Caco-2 (cell line): ENCODE measurements at places on chromosomes 16 and 17.
A peak's percentile ranks its signal among the peaks of the same experiment; 100 is the strongest.

GRCh38 chr16:27321013-27321915, 7.5 kb downstream of the IL4R start:
- no peak for DNase-seq

GRCh38 chr17:48131216-48131824, 23.8 kb downstream of the SNX11 start:
- peak; percentile 95 for DNase-seq

- DNase-seq = no peak
Observed at GRCh38 chr17:4368341-4368740, 1.9 kb upstream of the UBE2G1 start.

- no peak for DNase-seq
Observed at GRCh38 chr17:15143524-15143923, 121.6 kb downstream of the PMP22 start.

- no peak for DNase-seq
Observed at GRCh38 chr17:63290351-63290750, 155.8 kb downstream of the CYB561 start.

DNA sequence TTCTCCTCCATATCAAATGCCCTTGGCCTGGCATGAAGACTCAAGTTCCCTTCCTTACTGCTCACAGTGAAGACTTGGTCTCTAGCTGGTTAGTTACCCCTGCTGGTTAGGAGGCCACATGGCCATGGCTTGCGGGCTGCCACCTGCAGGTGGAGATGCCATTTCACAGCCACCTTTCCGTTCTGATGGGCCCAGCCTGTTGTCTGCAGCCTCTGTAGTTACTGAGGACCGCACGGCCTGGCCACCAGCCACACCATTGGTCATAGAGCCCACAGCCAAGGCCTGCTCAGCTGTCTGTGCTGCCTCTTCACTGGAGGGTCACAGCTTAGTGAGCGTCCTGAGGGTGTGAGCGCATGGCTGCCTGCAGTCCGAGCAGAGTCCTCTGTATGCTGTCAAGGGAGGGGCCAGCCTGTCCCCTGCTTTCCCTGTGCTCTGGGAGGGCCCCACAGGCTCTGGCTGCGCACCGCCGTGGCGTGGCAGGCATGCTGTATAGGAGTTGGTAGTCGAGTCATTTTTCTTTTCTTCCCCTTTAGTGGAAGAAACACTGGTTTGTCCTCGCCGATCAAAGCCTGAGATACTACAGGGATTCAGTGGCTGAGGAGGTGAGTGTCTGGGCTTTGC, 59.2 kb downstream of the PLD6 start:
- peak; percentile 67 for DNase-seq

GRCh38 chr16:81521141-81521626, 76.6 kb downstream of the CMIP start:
- no peak for DNase-seq

DNA sequence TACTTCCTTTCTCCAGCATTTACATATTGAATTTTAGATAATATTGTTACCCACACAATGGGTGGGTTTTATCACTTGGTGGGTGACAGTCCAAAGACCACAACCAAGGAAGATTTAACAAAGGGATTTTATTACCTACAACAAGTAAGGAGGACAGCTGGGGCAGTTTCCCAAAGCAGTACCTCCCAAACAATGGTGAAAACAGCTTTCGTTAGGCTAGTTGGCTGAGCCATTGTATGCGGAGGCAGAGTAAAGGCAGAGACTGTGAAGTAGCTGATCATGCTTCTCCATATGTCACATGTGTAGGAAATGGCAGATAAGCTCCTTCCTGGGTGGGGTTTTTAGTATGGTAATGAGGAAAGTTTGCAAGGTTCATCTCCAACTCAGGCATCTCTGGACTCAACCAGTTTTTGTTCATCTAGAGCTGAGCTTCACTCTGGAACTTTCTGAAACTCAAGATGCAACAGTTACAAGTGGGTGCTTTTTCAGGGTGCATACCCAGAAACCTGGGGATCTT, 104.3 kb upstream of the PSMD7 start:
- no peak for DNase-seq

DNA sequence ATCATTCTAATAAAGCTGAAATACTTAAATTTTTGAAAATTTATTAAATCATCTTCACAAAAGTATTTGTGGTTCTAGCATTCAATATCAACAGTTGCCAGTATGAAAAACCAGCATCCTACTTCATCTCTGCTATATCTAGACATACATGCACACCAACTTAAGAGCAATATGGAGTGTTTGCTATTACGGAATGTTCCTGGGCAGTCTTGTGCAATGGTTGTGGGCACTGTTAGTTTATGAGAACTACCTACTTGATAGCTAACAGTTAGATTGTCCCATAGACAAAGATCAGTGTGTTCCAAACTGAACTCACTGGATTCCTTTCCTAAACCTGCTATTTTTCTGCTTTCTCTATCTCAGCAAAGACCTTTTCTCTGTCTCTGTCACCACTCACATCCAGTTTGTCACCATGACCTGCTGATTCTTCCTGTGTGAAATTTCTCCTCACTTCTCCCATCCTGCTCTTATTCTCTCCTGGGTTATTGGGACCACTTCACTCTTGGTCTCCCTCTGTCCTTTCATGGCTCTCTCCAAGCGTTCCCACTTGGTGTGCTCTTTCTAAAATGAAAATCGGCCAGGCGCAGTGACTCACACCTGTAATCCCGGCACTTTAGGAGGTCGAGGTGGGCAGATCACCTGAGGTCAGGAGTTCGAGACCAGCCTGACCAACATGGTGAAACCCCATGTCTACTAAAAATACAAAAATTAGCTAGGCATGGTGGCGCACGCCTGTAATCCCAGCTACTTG, 27.7 kb downstream of the CNTROB start:
- DNase-seq = no peak

- peak; percentile 60 for DNase-seq
Observed at GRCh38 chr16:57283214-57283958, 1.1 kb downstream of the PLLP start.

DNA sequence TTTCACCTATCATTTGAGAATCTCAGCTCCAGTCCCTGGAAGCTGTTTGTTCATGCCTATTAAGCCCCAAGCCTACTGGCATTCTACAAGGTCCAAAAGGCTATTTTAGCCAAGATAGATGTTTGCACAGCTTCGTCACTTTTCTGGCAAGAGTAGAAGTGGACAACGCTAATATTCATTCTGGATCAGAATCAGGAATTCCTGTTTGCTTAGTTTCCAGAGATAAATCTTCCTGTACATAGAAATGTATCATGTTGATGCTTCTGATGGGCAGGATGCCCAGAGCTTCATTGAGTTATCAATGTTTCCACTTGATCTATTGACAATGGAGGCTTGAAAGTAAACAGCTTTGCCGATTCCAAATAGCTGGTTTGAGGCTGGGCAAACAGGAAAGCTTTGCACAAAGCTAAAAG, 260.7 kb upstream of the CA10 start:
- no peak for DNase-seq

DNA sequence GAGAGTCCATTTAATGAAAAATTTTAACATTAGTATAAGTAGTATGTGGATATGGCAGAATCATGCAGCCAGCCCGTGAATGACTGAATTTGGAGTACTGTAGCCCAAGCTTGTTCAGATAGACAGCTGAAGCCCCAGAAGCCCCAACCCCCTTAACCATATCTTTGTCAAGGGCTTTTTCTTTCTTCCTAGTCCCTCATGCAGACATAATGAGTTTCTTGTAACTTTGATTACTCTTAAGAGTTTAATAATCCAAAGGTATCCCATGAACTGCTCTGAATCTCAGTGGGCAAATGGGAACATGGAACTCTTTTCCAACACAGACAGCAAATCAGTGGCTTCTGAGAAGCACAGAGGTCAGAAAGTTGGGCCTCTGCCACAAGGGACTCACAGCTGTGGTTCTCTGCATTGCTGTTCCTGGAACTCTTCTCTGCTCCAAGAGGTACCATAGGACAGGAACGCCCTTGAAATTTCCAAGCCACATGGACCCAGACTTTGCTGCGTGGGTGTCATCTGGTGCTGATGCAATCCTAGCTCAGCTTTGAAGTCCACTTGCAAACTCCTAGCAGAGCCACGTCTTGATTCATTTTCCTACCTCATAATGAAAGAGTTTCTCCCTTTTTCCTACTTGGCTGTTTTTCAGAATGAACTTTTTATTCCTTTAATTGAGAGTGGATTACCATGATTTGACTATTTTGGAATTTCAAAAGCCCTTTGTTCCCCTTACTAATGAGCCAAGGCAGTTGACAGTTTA, 18.1 kb downstream of the LYRM1 start:
- DNase-seq = no peak

- DNase-seq = no peak
Observed at GRCh38 chr17:49471089-49471683, 23.9 kb upstream of the NGFR start.

DNA sequence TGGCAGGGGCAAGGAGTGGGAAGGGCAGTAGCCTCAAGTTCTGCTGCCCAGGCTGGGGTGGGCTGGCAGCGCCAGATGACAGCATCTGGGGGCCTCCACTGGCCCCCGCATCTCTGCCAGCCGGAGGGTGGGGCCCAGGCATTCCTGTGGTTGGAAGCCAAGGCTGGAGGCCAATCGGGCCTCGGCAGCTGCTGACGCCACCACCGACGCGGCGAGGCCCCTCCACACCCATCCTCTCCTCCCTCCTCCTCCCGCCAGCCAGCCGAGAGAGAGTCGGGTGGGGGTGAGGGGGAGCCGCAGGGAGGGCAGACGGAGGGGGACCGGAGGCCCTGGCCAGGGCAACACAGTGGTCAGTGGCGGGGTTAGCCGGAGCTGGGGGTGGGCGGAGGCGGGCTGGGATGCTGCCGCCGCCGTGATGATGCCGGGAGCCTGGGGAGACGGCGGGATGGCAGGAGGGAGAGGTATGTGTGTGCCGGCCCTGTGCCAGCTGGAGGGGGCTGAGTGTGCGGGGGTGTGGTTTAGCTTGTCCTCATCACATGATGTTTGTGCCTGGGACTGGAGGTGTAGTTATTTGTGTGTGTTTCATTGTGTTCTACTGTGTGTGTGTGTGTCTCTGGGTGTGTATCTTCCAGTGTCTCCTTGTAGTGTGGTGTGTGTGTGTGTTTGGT, 36.6 kb downstream of the ARHGAP23 start:
- no peak for DNase-seq

DNA sequence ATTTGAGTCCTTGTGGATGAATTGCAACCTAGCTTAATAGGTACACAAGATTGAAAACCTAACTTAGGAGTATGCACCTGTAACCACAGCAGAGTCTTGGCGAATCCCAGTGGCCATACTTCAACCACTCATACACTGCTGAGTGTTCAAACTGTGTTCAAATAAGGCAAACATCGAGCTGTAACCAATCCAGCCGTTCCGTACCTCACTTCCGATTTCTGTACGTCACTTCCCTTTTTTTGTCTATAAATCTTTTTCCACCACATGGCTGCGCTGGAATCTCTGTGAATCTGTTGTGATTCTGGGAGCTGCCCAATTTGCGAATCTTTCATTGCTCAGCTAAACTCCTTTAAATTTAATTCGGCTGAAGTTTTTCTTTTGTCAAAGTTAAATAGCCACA, 190.6 kb downstream of the MAF start:
- no peak for DNase-seq

- no peak for DNase-seq
Observed at GRCh38 chr16:48507391-48507790, 102.6 kb downstream of the N4BP1 start.

- DNase-seq = no peak
Observed at GRCh38 chr17:31099016-31099415, 4.2 kb downstream of the NF1 start.

- no peak for DNase-seq
Observed at GRCh38 chr16:9114112-9114511, 22.7 kb downstream of the HAPSTR1 start.

DNA sequence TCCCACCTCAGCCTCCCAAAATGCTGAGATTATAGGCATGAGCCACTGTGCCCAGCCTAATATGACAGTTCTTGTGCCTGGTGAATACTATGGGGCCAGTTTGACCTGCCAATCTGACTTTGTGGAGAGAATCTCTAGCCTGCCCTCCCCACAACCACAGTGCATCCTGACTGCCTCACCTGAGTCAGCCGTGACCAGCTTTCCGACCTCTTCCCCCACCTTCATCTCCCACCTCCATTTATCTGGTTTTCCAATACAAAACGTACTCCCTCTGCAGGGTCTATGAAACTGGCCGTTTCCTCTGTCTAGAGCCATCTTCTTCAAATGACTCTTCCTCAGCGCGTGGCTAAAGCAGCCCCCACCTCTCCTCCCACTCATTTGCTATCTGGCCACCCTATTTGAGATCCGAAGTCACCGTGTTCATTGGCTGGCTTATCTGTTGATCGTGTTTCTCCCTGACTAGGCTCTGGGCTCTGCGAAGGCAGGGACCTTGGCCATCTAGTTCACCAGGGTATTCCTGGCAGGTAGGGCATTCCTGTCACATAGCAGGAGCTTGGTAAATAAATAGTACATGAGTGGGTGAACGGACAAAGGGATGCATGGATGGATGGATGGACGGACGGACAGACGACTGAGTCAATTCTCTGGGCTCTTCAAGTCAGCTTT, 22.3 kb upstream of the PLLP start:
- DNase-seq = peak; percentile 30

DNA sequence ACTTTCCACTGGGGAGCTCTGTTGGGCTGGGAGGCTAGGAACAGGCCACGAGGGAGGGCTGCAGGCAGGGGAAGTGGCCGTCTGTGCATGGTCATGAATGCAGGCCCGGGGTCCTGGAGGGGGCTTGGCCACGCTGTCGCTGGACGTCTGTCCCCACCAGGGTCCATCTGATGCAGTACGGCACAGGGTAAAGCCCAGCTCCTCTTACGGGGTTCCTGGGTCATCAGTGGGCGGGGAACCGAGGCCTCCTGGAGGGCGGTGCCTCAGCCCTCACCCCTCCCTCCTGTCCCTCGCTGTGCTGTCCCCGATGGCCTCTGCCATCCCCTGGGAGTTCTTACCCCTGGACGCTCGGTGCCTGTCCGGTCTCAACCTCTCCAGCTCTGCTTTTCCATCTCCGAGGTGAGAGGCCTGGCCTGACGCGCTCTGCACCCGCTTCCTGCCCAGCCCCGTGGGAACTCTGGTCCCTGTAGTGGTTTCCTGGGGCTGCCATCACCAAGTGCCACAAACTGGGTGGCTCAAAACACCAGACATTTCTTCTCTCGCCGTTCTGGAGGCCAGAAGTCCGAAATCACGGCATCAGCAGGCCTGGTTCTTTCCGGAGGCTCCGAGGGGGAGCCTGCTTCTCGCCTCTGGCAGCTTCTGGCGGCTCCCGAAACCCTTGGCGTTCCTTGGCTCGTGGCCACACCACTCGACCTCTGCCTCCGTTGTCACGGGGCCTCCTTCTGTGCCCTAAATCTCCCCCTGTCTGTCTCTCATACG, 182.8 kb downstream of the SEC14L1 start:
- no peak for DNase-seq

GRCh38 chr17:19399750-19400450, 11.1 kb upstream of the RNF112 start:
- DNase-seq = no peak
